Right renal pelvis (tissue), 4 donors: ENCODE measurements at places on chromosomes 11 and 22.

- peak; percentile 78 for DNase-seq
Measured at GRCh38 chr22:17368554-17369438, 464 bp upstream of the CECR2 start.

DNA sequence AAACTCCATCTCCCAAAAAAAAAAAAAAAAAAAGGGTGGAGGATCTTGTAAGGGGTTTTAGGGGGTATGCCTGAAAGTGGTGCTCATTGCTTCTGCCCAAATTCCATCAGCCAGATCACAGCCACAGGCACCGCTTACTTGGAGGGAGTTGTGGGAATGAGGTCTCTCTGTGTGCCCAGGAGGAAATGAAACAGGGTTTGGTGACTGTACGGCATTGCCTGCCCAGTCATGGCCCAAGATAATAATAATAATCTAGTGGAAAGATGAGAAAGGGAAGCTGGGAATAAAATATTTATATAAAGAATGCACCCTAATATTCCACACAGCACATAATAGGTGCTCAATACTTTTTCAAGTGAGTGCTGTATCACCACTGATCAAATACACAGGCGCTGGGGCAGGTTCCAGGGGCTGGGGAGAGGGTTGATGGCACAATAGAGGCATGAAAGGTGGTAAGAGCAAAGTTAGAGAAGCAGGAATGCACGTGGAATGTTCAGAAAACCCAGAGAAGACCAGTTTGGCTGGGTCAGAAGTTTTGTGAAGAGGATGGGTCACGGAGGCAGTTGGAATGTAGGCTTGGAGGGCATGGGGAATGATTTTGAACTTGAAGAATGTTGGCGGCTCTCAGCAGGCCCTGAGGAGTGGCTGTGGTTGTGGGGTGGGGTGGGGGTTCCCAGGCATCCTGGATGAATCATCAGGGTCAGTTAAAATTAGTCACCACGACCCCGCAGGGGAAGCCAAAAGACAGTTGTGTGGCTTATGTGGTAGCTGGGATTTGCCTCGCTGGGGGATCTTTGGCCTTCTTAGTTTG, 12.5 kb upstream of the MB start:
- no peak for DNase-seq

GRCh38 chr22:23754220-23754919, at the start of gene VPREB3:
Gene VPREB3 (minus strand): TSS chr22:23754425. CDS start chr22:23754363, 62 bp downstream.
- no peak for DNase-seq

DNA sequence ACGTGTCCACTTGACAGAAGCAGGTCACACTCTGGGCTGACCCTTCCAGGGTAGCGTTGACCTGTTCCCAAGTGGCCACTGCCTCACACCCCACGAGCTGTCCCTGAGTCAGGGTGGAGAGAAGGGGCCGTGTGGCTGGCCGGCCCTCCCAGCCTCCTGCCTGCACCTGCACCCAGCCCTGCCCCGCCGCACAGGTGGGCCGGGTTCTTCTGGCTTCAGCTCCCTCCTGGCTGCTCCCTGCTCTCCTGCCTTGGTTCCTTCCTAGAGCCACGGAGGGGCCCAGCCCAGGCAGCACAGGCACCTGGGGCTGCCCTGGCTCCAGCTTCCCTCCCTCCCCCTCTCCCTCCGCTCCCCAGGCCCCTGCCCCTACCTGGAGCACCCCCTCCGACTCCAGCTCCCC, 42.3 kb downstream of the MOB2 start:
- DNase-seq = no peak

GRCh38 chr11:62081378-62082291, 42.2 kb upstream of the INCENP start:
- peak; percentile 65 for DNase-seq

- no peak for DNase-seq
Measured at GRCh38 chr11:114775875-114776621, 97.7 kb downstream of the NXPE2 start.

GRCh38 chr11:112134473-112134872, 29.4 kb downstream of the IL18 start:
- no peak for DNase-seq

DNA sequence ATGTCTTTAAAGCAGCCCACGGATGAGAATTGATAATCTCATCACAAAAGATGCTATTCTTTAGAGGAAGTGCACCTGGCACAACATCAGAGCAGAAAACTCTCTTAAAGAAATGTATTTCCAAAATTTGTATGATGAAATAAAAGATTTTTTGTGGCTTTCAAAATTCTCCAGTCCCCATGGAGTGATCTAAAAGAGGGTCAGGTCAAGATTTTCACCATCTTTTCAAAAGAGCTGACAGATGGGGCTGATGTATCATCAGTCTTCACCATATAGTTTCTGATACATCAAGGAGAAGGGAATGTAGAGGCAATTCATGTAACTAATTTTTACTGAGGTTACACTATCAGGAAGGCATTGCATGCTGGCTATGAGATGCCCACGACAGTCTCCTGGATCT, 11.7 kb downstream of the ME3 start:
- DNase-seq = no peak

- DNase-seq = no peak
Measured at GRCh38 chr11:102470251-102470650, 17.7 kb upstream of the TMEM123 start.

- no peak for DNase-seq
Measured at GRCh38 chr22:32562401-32562800, 87.8 kb downstream of the FBXO7 start.

GRCh38 chr11:6875761-6876160, 664 bp upstream of the OR10A4 start:
- no peak for DNase-seq

DNA sequence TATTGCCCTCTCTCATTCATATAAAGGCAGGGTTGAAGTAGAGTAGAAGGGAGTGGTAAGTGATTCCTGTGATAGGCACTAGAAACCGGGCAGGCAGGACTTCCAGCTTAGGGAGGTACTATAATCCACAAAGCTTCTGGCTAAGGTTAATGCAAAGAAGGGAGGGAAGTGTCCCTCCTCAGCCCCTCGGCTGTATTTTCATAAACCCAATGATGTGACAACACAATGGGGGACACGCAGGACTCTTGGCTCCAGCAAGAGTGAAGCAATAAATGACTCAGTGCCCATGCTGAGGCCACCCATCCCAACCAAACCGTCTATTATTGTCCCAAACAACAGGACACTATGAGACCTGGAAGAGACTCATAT, 90.7 kb downstream of the ETS1 start:
- no peak for DNase-seq

GRCh38 chr11:134802598-134802997, 390.6 kb upstream of the B3GAT1 start:
- DNase-seq = no peak

DNA sequence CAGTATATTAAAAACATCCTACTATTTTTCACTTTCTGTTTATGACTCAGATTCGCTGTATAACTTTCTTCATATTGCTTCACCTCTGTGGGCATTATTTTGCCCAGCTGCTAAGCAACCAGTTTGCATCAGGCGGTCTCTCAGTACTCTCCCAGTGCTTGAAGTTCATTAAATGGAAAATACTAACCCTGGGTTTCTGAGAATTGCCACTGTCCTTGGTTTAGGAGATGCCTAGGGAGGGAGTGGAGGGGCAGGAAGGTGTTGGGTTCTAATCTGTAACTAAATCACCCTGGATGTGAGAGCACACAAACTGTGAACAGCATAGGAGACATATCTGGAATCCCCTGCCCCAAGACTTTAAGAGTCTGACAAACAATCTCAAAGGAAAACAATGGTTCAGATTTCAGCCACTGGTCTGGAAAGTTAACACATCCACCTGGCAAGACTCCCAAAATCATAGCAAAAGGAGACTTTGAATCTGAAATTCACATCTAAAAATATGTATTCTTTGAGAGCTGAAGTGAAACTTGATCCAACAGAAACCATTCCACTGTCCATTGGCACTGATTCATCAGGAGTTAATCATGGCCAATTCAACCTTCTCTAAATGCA, 540.0 kb downstream of the SOX6 start:
- DNase-seq = no peak
